ENCODE measurements at places on chromosomes 16 and 17.

GRCh38 chr17:4712526-4712925 is 2.1 kb downstream of the ARRB2 start:
- DNase-seq = no peak

- DNase-seq = no peak
Observed at GRCh38 chr17:35760587-35760986, at the start of gene C17orf50. Gene C17orf50 (plus strand): TSS chr17:35760887. CDS start chr17:35760942, 55 bp downstream.

- no peak for DNase-seq
Observed at GRCh38 chr16:12611006-12611477, 192.6 kb downstream of the CPPED1 start.

GRCh38 chr16:82846806-82847205 is 220.0 kb downstream of the CDH13 start:
- DNase-seq = no peak

GRCh38 chr17:9905902-9906301 is 831 bp upstream of the RCVRN start:
- no peak for DNase-seq

- DNase-seq = no peak
Observed at GRCh38 chr17:81419319-81419885, 24.1 kb downstream of the BAHCC1 start.

- DNase-seq = no peak
Observed at GRCh38 chr16:12086822-12087221, 110.3 kb downstream of the SNX29 start.

DNA sequence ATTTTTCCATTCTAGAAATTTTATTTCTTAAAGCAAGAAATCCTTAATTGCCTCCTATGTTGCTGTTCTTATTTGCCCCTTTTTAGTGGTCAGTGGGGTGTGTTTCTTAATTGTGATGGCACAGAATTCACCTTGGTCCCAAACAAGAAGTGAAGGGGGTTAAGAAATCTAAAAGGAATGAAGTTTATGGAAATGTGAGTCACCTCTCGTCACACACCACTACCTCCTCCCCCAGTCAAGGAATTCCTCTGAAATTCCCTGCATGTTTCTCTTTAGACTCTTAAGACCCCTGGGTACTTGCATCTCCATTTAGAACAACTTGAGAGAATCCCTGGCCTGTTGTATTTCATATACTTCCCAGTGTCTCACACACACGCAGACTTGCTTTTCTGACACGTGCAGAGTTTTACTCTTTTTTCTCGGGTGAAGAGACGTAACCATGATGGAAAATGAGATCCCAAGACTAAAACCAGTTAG is 247.4 kb downstream of the PRKCA start:
- DNase-seq = no peak

DNA sequence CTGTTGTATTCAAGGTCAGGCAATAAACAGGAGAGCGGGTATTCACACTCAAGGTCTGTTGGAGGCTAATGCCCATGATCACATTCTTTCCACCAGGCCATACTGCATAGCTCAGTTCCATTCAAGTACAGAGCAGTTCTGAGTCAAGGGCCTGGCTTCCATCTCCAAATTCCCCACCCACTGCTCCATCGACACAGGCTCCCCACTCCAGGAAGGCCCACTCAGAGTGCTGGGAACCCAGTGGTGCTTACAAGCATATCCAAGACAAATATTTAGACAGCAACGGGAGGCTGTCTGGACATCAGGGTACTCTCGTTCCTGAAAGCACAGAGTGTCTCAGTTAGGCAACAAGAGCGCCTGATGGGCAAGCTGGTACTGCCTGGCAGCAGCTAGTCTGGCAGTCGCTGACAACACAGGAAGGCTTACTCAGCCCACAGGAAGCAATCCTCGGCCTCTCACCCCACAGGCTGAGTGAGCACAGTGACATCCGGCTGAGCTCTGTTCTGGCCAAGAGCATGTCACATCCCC is 40.9 kb downstream of the RFFL start:
- DNase-seq = peak; percentile 72

DNA sequence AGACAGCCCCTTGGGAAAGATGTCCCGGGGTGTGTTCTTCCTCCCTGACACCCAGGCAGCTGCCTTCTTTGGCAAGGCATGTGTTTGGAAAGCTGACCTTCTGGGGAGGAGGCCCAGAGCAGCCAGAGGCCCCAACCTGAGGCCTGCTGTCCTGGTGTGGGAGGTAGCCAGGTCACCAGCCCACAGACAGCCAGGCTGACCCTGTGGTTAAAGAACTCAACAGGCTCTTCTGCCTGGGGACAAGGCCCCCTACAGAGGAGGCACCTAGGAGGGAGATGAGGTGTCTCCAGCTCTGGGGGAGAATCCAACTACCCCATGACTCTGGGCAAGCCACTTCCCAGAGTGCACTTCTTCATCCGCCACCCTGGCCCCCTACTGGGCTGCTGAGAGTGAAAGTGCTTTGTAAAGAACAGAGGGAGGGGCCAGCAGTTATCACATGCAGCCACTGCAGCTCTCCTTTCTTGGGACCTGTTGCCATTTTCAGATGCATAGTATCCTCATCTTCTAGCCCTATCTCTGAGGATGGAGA is 13.1 kb upstream of the SREBF1 start:
- DNase-seq = peak; percentile 63

DNA sequence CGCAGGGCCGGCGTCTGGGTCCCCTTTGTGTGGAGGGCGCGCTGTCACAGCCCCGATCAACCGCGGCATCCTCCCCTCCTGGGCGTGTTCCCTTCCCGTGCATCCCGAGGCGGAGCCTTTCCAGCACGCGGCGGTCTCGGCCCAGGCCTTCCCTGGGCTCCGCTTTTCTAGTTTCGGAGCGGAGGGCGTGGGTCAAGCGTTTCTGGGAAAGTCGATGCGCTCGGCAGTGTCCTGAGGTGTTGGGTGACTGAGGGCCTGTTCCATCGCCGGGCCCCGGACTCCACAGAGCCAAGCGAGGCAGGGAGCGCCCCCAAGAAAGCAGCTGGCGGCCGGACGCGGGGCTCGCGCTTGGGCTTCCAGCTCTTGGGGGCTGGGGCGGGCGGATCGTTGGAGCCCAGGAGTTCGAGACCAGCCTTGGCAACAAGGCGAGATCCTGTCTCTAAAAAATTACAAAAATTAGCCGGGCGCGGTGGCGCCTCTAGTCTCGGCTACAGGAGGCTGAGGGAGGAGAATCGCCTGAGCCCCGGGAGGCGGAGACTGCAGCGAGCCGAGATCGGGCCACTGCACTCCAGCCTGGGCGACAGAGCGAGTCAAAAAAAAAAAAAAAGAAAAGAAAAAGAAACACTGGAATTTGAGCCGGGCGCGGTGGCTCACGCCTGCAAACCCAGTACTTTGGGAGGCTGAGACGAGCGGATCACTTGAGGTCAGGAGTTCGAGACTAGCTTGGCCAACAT is 806 bp downstream of the IFT140 start:
- no peak for DNase-seq

DNA sequence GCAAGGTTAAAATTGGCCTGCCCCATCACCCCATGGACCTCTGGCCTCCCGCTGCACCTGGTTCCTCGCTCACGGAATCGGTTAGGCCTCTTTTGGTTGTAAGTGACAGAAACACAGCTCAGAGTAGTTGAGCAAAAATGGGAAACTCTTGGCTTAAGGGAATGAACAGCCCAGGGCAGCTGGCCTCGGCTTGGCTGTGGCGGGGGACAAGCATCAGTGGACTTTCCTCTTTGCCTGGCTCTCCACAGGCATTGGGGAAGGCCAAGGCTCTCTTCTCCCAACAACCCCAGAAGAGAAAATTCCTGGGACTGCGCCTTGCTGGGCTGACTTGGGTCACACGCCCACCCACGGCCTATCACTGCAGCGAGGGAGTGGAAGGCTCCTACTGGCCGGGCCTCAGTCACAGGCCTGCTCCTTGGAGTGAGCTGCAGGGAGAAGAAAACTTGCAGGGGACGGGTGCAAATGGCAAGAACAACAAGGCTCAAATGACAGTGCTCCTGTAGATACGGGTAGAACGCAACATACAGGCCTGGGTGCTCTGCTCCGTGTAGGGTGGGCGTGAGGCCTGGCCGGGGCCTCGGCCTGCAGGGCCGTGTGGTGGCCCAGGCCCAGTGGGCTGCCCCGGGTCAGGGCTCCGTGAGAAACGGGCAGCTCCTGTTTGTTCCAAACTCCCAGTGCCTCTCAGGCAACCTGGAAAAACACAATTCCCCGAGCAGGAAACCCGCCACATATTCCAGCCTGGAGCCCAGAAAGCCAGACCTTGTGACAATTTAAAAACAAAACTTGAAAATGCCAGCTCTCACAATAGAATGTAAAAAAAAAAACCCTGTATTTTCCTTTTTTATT is 25.0 kb upstream of the ATP2A3 start:
- no peak for DNase-seq

- no peak for DNase-seq
Observed at GRCh38 chr17:31522284-31522931, 130.9 kb downstream of the RAB11FIP4 start.

DNA sequence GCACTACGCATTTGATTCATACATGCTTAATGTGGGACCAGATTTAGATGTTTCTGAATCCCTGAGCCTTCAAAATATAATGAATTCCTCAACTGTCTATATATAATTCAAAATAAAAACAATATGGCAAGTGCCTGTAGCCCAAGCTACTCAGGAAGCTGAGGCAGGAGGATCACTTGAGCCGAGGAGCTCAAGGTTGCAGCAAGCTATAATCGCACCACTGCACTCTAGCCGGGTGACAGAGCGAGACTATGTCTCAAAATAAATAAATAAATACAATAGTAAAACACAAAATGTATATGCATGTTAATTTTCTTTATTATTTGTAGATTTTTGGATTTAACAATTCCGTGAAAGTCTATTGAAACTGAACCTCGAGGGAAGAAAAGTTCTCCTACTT is 50.6 kb upstream of the IRX6 start:
- DNase-seq = no peak

- no peak for DNase-seq
Observed at GRCh38 chr17:77186141-77186604, 45.4 kb downstream of the SEC14L1 start.

GRCh38 chr16:74438492-74438979 is 17.3 kb upstream of the CLEC18B start:
- no peak for DNase-seq

- peak; percentile 17 for DNase-seq
Observed at GRCh38 chr17:68600931-68601564, at the start of gene FAM20A. Gene FAM20A (minus strand): TSS chr17:68601367. CDS start chr17:68600666, 701 bp downstream.

DNA sequence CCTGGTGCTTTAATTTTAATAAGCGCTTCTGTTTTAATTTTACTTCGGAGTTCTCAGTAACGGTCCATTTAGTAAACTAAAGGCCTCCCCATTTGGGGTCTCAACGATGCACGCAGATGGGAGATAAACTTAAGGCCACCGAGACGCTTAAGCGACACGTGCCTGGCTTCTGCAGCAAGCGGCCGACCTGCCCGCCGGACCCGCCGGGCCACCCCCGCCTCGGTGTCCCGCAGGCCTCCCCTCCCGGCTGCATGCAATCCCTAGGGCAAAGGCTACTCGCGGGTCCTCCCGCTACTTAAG is 592 bp downstream of the GCSH start:
- no peak for DNase-seq

DNA sequence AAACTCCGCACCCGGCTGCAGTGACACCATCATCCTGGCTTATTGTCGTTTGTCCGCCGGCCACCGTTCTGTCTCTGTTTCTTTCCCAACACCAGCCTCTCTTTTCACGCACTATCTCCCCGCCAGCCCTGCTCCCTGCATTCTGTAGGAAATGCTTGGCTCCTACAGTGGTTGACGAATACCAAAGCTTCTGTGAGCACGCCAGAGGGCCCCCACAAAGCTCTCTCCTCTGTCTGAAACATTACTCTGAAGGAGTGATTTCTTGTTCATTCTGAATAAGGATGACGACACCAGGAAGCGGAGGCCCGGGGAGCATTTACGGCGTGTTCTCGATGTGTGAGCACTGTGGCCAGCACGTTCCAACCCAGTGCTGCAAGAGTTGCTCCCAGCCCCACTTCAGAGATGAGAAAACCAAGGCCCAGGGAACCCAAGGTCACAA is 58.8 kb downstream of the ADCY9 start:
- DNase-seq = no peak

DNA sequence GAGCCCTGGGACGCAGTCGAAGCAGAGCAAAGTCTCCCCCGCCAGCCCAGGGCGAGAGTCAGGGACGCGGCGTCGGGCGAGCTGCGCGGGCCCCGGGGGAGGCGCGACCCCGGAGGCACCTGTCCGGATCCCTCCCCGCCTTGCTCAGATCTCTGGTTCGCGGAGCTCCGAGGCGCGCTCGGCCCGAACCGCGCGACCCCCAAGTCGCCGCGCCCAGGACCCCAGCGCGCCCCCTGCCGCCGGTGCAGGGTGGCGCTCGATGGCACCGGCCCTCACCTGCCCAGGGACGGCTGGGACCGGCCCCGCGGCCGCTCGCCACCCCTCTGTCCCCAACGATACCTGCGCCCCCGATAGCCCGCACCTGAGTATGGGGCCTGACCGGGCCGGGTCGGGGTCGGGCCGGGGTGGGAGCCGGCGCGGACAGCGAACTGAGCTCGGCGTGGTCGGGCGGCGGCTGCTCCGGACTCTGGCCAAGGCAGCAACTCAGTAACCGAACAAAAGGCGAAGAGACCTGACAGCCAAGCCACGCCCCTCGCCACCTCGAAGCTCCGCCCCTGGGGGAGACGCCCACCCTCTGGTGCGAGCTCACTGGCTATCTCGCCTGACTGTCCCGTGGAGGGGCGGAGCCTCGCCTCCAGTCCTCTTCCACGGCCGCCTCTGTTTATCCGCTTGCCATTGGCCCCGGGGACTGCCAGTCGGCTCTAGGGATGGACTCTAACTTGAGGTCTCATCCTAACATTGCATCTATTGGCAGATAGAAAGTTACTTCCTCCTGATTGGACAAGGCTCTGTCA is at the start of gene JUP:
TSS of gene JUP (minus strand) at position 485 of the 794 bp plus-strand sequence. CDS start 14,857 bp downstream, outside the sequence.
- DNase-seq = peak; percentile 87

- DNase-seq = peak; percentile 57
Observed at GRCh38 chr16:66603537-66604375, 748 bp upstream of the CMTM3 start.

DNA sequence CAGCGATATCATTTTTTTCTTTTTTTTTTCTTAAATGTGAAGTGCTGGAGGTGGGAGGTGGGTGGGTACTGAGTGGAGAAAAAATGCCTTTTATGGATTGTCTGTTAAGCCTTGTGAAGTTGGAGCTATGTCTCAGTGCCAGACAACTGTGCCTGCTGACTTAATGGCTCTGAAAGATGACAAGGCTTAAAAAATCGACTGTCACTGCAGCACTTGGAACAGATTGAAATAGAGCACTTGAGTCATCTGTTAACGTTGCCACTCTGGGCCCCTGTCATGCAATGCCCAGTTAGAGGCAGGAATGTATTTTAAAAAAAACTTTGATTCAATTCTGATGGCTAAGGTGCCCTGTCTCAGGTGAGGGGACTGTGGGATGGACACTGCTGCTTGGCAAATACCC is 108.2 kb upstream of the HS3ST2 start:
- no peak for DNase-seq

DNA sequence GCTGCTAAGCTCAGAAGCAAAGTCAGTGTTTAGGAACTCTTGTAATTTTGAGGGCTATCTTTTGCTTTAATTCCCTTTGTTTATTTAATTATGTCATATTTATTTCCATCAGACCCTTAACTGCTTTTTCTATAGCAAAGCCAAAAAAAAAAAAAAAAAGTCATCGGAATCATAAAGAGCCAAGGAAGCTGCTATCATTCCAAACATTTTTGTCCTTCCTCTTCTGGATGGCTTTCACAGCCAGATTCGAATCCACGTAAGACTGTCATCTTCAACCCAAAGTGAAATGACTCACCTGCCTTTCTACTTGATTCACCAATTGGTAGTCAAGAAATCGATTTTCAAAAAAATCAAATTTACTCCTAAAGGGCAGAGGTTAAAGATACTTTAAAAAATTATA is 38.4 kb downstream of the WIPI1 start:
- no peak for DNase-seq
